ENCODE measurements at places on chromosomes 1 and 21.

- no peak for DNase-seq
These were observed 231.9 kb downstream of the SDCCAG8 start for GRCh38 chr1:243487649-243488227.

GRCh38 chr1:33301273-33301984 lies 19.5 kb downstream of the A3GALT2 start:
- DNase-seq = no peak

DNA sequence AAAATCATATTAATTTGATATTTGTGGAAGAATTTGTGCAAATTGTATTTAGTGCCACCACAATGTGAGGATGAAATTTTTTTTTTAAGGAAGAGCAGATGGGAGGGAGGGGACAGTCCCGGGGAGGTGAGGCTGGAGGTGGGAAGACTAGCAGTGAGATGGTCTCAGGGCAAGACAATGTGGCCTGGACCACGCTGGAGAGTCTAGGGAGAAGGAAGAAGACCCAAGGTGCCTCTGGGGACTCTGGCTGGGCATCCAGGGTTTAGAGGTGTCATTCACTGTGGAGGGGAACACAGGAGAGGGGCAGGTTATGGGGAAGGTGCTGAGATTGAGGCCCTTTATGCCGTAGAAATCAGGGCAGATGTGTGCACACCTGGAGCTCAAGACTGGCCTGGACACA lies 10.3 kb upstream of the THEMIS2 start:
- DNase-seq = no peak

- DNase-seq = no peak
These were observed 136.8 kb downstream of the GABPA start for GRCh38 chr21:25871566-25871965.

DNA sequence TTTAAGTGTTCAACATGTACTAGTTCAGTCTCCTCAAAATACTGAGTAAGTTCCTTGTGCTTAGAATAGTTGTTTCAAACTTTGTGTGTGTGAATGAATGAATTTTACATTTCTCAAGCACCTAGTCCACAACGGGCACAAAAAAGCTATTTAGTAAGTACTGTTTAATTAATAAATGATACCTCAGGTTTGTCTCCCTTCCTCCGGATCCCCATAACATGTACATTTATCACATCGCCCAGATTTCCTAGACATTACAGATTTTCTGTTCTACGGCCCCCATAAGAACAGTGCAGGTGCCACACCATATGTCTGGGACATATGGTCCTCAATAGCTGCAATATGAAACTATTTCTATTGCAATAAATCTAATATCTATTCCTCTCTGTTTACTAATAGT lies 1.3 kb upstream of the TTF2 start:
- no peak for DNase-seq

GRCh38 chr1:247054992-247055415 lies 23.6 kb downstream of the ZNF670 start:
- no peak for DNase-seq

GRCh38 chr1:239185245-239185619 lies 201.1 kb upstream of the CHRM3 start:
- no peak for DNase-seq

DNA sequence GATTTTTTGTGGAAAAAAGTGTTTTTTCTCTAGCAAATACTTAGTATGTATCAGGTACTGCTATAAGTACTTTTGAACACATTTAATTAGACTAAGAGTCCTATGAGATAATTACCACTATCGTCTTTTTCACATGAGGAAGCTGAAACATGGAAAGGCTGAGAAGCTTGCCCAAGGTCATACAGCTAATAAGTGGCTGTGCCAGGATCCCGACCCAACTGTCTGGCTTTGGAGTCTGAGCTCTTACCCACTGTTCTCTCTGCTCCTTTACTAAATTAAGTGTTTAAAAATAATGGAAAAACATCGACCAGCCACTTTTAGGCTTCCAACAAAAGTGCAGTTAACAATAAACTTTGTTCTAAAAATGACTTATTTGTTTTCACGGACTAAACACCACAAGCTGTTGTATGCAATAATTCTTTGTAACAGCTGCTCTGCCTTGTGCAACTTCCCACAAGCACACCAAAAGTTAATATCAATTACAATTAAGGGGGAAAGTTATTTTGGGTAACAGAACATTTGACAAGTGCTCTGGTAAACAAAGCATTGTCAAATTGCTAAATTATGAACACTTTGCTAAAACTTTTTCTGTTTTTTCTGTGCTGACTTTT lies 75.7 kb downstream of the CRB1 start:
- peak; percentile 44 for DNase-seq

GRCh38 chr21:41888749-41889376 lies 9.7 kb upstream of the PRDM15 start:
- DNase-seq = no peak

- no peak for DNase-seq
These were observed 481.3 kb downstream of the CAMTA1 start for GRCh38 chr1:7266561-7266960.

- no peak for DNase-seq
These were observed 106.5 kb upstream of the RAB3GAP2 start for GRCh38 chr1:220378571-220379302.

DNA sequence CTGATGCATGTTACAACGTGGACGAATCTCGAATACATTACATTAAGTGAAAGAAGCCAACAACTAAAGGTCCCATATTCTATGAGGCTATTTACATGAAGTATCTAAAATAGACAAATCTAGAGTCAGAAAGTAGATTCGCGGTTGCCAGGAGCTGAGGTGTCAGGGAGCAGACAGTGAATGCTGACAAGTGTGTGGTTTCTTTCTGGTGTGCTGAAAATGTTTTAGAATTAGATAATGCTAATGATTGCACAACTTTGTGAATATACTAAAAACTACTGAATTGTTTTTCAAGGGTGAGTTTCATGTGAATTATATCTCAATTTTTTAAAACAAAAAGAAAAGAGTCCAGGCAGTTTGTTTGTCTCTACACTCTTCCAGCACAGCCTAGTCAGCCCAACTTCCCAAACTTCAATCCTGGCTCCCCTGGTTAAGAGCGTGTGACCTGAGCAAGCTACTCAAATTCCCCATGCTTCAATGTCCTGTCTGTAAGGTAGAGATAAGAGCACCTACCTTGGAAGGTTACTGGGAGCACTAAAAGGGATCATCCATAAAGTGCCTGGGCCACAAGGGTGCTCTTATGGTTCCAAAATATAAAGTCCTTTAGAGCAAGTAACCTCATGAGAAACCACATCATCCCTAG lies 20.9 kb downstream of the HLCS start:
- DNase-seq = no peak

DNA sequence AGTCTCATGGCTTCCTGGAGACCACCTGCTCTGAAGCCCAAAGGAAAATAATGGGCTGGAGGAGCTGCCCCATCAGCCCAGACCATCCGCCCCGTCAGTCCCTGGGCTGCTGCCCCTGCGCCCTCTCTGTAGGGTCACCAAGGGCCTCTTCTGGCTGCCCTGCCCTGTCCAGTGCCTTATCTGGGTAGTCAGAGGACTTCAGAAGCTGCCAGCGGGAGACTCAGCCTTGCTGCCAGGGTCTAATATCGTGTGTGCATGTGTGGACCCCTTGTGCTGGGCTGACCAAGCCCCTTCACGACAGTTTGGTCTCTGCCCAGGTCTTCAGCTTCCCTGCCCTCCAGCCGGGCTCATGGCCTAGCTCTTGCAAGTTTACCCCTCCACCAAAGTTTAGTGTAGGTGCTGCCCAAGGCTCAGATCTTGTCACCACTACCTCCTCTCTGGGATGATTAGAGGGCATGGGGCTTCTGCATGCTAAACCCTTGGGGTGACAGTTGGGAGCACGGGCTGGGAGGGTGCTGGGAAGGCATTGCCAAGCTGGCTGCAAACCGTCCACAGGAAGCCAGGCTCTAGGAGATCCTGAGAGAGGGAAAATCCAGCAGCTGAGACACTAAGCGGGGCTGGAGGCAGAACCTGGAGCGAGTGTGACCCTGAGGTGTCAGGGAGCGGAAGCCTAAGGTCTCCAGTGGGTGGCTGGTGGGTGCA lies 20.6 kb downstream of the NENF start:
- no peak for DNase-seq

- DNase-seq = no peak
These were observed 6.2 kb upstream of the HMGCS2 start for GRCh38 chr1:119774746-119775490.

DNA sequence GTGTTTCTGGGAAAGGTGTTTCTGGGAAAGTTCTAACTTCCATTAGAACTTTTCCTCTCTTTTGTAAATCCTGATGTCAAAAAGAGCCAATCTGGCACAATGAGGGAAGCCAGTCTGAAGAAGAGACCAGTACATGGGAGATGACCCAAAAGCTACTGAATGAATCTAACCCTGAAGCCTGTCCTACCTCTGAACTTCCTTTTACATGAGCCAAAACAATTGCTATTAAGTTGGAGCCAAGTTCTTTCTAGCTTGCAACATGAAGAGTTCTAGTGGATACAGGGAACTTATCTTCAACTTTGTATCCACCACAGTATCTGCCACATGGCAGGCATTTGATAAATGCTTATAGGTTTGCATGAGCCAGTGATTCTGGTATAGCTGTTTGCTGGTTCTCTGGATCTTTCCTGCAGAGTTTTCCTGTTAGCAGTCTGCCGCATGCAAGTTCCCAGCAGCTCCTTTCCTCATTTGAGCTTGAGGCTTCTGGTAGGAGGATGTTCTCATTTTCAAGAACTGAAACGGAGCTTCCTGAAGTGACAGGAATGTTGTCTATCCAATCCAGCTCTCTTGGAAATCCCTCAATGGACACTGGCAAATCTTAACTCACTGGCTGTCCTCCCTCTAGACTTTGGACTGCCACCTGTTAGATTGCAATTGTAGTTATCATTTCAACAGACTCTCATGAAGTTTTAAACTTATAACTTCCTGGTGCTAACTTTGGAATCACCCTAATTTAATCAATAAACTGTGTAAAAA lies 73.1 kb upstream of the LPGAT1 start:
- DNase-seq = no peak

All from gastrocnemius medialis (tissue), 4 donors.